Thymus (tissue), 14 donors: ENCODE measurements at places on chromosomes 13 and 19. TPM values are rescaled to one million over a fixed set of nuclear protein-coding genes. Genes with fewer than 3 reads are reported as not detected.

GRCh38 chr13:79404985-79405384, 1.1 kb downstream of the RBM26 start:
- no peak for DNase-seq

The ZNF154 gene
- 10.5 TPM for total RNA-seq

The FAM83E gene
- total RNA-seq, result 0.33 TPM

DNA sequence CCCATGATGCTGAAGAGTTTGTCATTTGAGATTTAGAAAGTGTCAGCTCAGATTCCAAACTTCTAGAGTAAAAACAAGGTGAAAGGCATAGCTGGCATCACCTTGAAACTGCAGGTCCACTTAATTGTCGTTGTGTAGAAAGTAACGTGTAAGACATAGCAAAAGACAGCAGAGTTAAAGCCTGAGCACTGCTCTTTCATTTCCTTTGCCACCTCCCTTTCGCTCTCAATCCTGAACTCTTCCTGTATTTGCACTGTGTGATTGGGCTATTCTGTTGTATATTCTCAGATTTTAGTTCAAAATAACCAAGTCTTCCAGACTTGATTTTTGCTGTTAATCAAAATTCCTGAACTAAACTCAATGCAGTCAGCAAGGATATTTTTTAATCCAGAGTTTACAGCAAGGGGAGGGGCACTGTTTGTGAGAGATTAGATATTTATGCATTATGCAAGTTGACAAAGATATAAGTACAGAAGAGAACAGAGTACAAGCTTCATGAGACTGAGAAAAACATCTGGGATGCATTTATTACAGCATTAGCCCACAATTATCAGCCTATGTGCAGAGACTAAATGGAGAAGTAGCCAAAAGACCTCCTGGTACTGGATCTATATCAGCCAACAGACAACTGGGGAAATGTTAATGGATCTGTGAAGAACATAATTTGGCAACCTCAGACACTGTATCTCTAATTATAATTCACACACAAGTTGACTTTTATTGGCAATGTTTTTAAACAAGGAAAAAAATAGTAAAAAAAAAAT, 328.6 kb downstream of the SUCLA2 start:
- no peak for DNase-seq

DNA sequence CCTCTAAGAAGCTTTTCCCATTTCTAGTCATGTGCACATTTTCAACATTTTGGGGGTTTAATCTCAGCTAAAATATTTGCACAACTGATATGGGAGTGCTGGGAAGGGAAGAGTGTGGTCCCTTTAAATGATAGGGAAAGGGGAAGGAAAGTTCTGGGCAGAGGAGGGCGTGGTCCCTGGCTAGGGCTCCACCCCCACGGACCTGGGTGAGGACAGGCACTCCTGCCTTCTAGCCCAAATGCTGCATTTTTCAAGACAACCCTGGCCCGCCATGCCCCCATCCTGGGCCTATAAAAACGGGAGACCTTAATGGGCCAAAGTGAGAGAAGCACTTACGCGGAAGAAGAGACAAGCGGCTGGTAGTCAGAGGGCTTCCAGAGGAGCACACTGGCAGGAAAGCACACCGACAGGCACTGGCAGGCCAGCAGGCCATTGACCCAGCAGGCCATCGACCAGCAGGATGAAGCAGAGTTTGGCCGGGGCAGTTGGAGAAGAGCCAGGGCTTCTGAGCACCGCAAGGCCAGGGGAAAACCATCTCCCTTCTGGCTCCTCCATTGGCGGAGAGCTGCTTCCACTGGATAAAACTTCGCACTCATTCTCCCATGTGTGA, 266.7 kb downstream of the SPRY2 start:
- no peak for DNase-seq

DNA sequence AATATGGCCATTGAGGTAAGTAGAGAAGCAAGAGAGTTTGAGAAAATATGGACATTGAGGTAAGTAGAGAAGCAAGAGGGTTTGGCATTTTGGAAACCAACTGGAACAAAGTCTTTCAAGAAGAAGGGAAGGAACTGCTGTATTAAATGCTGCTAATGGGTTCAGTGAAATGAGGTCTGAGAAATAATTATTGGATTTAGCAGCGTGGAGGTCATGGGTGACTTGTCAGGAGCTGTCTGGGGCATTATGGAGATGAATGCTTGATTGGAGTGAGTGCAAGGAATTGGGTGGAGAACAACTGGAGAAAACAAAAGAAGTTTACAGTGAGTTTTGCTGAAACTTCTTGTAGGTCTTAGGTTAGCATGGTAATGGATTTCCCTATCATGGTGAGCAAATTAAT, 232.3 kb downstream of the ATP8A2 start:
- DNase-seq, result no peak

The LIG1 gene
- total RNA-seq, result 58.9 TPM

- peak; percentile 11 for DNase-seq
These were observed 764 bp downstream of the MIR17HG start for GRCh38 chr13:91347996-91348905.

DNA sequence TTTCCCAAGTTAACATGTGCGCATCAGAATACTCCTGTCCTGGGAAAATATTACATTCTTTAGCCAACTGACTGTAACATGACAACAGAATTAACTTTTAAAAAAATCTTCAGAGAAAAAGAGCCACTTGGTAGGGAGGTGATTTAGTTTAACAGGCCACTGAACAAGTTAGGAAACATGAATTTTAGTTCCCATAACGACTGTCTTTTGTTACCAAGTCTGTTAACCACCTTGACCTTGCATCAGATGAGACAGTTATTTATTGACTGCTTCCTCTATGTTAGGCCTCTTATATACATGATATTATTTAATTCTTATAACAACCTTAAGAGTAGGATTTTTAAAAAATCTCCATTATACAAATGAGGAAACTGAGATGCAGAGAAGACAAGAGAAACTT, 268.6 kb downstream of the NDFIP2 start:
- no peak for DNase-seq

DNA sequence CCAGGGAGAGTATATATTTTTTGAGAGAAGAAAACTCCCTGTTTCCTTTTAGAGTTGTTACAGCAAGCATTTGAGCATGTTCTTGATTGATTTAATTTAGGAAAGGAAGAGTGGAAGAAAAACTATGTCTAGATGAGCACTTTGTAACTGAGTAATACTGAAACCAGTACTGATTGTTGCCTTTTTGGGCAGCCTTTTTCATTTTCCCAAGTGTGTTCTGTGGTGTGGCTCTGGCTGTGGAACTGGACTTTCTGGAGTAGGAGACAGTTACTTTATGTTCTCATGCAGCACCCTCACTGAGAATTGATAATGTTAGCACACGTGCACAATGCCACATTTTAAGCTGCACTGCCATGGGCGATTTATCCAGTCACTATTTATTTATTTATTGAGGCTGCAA, 211.5 kb downstream of the LMO7 start:
- no peak for DNase-seq

- no peak for DNase-seq
These were observed 632 bp upstream of the MTIF3 start for GRCh38 chr13:27450921-27451471.

The KLK8 gene
- total RNA-seq, result 2.2 TPM

The INAFM1 gene
- total RNA-seq, result 2.9 TPM

The COMP gene
- total RNA-seq, result 0.09 TPM

DNA sequence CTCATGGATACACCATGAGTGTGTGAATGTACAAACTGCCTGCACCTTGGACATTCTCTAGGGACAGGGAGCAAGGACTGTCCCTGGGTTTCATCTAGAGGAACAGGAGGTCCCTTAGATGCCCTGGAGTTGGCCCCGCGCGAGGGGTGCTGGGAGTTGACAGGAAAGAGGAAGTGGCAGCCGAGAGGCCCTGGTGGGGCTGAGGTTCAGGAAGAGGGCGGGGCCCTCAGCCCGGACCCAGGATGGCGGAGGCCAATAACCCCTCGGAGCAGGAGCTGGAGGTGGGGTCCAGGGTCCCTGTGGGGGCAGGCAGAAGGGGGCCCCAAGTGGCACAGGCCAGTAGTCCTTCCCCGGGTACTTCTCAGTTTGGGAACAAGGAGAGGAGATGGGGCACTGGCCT, 6.9 kb downstream of the PKN1 start:
- peak; percentile 70 for DNase-seq
